Activated naive CD8-positive, alpha-beta T cell treated with anti-CD3 and anti-CD28 coated beads, Interleukin-2, amount 50 U/mL, for 16 hours (primary cell): ENCODE measurements at places on chromosomes 16 and 17.

GRCh38 chr17:28057731-28058246 lies 15.3 kb downstream of the NLK start:
- no peak for DNase-seq

- no peak for DNase-seq
Measured at GRCh38 chr17:72613806-72614292, 478.6 kb downstream of the SLC39A11 start.

GRCh38 chr17:50151937-50152547 lies 1.6 kb upstream of the PPP1R9B start:
- DNase-seq: no peak

DNA sequence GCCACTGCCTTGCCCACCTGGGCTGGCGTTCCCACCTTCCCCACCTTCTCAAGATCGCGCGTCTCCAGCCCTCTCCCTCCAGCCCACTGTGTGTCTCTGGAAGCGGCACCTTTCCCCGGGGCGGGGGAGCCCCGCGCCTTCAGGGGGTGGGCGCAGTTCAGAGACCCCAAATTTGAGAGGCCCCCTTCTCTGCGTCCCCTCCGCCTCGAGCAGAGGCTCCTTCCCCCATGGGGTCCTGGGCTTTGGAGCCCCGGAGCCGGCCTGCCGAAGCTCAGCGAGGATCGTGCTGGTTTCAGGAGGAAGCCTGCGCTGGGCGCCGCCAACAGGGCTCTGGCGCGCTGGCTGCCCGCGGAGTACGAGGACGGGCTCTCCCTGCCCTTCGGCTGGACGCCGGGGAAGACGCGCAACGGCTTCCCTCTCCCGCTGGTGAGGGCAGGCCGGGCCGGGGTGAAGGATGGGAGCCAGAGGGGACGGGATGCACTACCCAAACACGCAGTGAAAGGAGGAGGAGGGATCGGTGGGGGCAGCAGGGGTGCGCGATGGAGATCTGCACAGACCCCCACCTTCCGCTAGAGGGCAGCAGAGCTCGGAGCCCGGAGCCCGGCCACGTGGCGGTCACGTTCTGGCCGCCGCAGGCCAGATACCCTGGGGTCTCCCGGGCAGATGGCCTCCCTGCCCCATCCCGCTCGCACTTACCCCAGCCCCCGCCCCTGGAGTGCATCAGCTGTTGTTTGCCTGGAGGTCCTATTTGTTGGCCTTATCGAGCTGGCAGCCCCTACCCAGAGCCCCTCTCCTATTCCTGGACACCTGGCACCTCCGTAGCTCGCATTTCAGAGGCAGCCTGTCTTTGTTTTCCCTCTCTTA lies 11.1 kb downstream of the LPO start:
- peak; percentile 67 for DNase-seq

GRCh38 chr17:39979893-39980350 lies 685 bp upstream of the PSMD3 start:
- DNase-seq: no peak

DNA sequence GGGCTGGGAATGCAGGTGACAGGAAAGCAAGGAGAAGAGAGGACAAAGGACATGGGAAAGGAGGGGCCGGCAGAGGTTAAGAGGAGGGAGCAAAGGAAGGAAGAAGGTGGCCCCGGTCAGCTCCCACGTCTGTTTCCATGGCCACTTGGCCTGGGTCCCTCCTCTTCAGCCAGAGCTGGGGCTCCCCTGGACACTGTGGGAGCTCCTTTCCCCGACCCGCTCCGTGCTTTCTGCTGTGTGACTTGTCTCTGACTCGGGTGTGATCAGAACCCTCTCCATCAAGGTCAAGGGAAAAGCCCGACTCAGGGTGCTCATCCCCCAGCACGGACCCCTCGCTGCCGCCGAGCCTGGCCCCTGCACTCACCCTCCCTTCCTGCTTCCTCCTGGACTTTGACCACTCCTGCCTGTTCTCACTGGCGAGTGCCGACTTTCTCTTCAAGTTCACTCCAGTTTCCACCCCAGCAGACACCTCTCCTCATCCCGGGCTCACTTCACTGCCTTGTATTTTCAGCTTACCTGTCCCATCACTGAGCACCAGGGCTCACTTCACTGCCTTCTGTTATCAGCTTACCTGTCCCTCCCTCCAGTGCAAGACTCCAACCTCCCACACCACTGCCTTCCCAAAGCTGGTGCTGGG lies 61.2 kb downstream of the MEAK7 start:
- DNase-seq: no peak

DNA sequence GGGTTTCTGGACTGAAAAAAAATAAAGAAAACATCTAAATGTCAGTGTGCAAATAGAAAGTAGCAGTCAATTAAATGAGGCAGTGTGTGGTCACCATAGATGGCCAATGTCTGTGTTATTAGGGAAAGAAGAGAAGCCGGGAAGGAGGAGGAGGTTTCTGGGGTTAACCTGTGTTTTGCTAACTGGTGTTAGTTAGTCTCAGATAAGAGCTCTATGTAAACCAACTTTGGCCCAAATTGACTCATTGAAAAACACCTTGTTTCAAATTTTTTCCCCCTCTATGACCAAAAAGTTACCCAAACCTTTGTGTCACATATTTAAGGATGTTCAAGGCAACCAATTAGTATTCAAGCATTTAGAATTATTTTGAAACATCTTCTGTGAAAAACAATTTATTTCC lies 530.9 kb downstream of the MAF start:
- no peak for DNase-seq

DNA sequence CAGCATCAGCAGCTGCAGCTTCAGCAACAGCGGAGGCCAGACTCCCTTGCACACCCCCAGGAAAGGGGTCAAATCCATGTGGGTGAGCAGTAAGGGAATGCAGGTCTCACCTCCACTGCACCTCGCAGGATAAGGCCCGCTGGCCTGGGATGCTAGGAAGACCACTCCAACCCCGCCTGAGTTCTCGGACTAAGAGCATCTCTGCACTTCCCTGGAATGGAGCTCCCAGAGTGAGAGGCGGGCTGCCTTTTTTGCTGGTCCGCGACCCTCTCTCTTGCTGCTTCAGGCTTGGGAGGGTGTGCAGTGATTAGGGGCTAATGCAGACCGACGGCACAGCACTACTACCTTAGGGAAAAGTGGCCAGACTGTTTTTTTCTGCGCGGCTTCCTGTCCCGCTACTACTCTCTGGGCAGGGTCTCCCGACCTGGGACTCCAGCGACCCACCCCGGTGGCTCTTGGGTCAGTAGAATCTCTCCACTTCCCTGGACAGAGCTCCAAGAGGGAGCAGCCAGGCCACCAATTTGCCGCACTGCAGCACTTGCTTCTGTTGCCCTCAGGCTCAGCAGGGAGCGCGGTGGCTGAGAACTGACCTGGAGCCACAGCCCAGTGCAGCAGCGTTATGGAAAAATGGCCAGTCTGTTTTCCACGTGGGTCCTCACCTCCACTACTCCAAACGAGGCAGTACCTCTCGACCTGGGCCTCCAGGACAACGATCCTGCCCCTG lies 480.4 kb downstream of the CDH8 start:
- no peak for DNase-seq

DNA sequence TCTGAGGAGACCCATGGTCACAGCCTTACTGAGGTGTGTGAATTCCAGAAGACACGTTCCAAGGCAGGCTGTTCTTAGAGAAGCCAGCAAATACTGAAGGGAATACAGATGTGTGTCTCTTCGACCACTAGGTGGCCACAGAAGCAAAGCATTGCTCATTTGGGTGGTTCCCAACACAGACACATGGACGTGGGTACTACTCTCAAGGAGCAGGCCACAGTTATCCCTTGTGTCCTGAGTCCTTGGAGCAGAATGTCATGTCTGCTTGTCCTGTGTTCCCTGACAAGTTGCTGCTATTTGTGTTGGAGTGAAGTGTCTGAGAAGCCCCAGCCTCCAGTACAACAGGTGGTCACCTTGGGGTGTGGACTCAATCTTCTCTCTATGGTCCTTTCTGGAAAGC lies 30.3 kb downstream of the HMOX2 start:
- peak; percentile 12 for DNase-seq

DNA sequence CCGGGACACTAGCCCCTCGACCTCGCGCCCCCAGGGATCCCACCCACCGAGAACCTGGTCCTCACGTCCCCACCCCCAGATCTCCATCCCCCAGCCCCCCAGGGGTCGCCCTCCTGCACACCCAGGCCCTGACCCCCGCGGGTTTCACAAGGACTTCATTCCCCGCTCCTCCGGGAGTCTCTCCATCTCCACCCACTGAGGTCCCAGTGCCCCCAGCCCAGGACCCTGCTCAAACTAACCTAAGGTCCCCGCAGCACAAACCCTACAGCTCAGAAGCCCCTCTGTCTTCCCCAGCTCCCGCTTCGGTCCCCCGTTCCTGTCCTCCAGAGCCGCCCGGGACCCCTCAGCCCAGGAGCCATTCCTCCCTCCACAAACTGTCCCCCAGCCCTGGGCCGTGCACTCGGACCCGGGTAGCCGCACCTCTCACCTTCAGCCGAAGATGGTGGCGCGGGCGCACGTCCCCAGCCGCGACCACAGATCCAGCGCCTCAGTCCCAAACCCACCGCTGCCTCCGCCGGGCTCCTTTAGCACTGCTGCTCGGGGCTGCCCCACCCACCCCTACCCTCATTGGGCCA lies at the start of gene MYH10:
Gene MYH10 (minus strand): TSS at position 499 of the 575 bp plus-strand sequence. CDS start 7,479 bp downstream, outside the sequence.
- DNase-seq: no peak

DNA sequence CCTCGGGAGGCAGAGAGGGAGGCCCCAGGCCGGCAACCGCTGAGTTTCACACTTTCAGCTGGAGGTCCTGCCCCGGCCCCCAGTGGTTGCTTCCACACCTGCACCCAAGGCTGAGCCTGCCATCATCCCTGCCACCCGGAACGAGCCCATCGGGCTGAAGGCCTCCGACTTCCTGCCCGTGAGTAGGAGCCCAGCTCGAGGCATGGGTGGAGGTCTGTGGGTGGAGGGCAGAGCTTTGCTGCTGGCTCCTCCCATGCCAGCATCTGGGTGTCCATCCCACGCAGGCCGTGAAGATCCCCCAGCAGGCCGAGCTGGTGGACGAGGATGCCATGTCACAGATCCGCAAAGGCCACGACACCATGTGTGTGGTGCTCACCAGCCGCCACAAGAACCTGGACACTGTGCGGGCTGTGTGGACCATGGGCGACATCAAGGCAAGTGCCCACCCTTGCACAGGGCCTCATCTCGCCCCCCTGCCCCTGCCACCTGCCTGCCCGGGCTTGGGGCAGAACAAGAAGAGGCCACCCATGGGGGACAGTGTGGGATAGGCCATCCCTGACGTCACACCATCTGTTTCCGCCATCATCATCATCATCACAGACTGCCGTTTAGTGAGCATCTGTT lies 19.6 kb downstream of the KATNB1 start:
- DNase-seq: no peak
